ENCODE measurements at places on chromosomes 2 and 18. TPM values are rescaled to one million over a fixed set of nuclear protein-coding genes. Genes with fewer than 3 reads are reported as not detected.
A peak's percentile ranks its signal among the peaks of the same experiment; 100 is the strongest.

- DNase-seq: no peak
These were observed 15.2 kb upstream of the CXCR4 start for GRCh38 chr2:136133176-136133575.

DNA sequence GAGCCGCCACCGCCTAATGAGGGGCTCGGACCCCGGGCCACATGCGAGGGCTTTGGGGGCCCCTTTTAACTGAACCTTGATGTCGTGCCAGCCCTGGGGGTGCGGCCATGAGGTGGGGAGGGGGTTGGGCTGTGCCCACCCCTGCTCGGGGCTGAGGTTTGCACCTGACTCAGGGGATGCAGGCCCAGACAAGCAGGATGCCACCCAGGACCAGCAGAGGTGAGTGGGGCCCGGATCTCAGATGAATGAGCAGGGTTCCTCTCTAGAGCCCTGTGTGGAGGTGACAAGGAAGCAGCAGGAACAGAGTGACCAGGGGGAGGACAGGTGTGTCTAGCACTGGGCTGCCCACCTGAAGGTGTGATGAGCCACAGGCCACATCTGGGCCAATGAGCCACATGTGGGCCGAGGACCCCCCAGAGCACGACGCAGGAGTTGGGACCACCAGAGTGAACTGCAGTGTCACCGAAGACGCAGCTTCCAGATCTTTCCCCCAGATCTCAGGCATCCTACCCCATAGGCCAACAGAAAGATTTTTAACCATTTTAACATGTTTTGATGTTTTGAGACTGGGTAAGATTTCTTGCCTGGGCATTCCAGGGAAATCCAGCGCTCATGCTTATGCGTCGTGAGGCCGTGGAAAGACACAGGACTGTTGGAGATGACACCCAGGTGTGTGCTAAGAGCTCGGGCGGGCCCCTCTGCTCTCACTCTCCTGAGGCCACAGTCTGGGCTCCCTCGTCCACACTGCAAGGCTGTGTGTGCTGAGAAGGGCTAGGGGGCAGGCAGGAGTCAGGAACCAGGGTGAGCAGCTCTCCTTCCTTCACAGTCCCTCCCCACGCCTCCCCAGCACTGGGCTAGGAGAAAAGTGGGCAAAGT is 73.6 kb downstream of the DDX1 start:
- no peak for DNase-seq

The DPP10 gene
- not detected for total RNA-seq

GRCh38 chr2:3435445-3435844 is 56.0 kb downstream of the TRAPPC12 start:
- DNase-seq: no peak

GRCh38 chr2:29733213-29733612 is 188.2 kb downstream of the ALK start:
- no peak for DNase-seq

The CIB4 gene
- not detected for total RNA-seq

The DOK1 gene
- 34.4 TPM for total RNA-seq

GRCh38 chr18:8807488-8807805 is 102.1 kb downstream of the MTCL1 start:
- no peak for DNase-seq

- no peak for DNase-seq
These were observed 59.0 kb upstream of the IGFBP5 start for GRCh38 chr2:216754336-216754735.

DNA sequence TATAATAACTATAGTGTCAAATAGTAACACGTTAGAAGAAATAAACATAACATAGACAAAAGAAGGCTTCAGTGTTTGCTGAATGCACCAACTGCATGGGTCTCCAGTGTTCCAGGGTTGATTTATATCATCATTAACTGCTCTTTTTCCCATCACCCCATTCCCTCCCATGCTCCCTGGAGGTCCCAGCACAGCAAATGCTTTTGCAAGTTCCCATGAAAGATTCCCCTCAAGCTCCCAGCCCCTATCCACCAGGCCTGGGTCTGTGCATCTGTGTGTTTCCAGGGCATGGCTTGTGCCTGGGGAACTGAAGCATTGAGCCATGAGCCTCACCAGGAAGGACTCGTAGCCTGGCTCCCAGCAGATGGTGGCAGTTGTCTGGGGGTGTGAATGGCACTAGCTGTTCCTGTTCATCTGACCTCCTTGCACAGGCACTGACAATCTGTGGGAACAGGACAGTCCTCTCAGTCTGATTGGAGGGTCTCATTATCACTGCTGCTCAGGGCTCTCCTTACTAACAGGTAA is 164.6 kb upstream of the RMP24 start:
- no peak for DNase-seq

The MERTK gene
- 0.20 TPM for total RNA-seq

DNA sequence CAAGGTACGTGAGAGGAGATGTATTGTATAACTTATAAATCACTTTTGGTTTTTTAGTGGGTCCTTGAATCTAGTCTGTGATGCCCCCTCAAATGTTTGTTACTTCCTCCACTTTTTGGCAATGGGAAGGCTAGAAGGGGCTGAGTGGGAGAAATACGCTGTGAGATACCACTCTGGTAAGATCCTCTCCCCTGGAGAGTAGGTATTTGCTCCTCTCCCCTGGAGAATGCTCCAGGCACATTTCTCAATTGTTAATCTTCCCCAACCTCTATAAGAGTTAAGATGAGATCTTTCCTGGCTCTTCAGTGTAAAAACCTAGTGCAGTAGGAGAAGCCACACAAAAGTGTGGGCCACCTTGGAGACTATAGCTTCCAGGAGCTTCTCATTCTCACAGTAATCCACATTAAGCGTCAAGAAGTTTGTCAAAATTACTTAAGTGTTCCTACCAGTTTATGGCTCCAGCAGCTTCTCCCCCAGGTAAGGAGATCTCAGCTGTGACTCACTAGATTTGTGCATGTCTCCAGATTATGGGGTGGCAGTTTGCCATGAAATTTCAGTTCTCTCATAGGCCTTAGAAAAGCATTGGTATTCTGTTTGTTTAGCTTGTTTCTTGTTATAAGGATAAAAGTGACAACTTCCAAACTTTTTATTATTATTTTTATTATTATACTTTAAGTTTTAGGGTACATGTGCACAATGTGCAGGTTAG is 182.6 kb downstream of the FSIP2 start:
- no peak for DNase-seq

DNA sequence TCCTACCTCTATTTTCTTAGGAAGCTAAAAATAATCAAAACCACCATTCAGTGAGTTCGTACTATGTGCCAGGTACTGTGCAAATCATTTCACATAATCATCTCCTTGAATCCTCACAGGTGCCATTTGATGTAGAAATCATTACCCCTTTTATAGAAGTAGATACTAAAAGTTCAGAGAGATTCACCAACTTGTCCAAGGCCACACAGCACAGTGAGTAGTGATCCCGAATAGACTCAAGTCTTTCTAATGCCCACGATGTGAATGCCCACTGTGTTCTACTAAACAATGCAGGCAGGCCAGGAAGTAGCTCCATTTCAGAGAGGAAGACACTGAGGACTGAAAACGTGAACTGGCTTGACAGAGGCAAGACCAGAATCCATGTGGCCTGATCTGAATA is 68.8 kb downstream of the ANTXR1 start:
- DNase-seq: no peak

GRCh38 chr2:189618197-189618596 is 37.6 kb upstream of the SLC40A1 start:
- DNase-seq: no peak

The CTNNA2 gene
- not detected for total RNA-seq

The IKZF2 gene
- 5.1 TPM for total RNA-seq

The TCF23 gene
- total RNA-seq: not detected

GRCh38 chr2:67824186-67824585 is 238.6 kb downstream of the C1D start:
- DNase-seq: no peak

The SULT1C4 gene
- not detected for total RNA-seq

- no peak for DNase-seq
These were observed 420.1 kb upstream of the ZNF804A start for GRCh38 chr2:184178229-184178628.

The VAMP5 gene
- total RNA-seq: 61.5 TPM

DNA sequence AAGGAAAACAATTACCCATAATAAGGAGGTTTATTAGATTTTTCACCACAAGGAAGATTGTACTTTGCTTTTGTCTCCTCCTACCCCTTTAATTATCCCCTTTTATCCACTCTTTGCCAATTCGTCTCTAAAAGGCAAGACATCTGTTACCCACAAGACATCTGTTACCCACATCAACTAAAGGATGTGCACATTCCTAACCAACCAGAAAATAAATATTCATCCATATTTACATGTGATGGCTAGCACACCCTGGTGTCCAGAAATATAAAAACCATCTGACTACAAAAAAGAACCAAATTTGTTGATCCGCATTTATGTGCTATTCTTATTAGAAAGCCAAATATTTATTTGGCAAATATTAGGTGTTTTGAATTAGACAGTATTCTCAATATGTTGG is 35.7 kb downstream of the ACVR1C start:
- DNase-seq: no peak

DNA sequence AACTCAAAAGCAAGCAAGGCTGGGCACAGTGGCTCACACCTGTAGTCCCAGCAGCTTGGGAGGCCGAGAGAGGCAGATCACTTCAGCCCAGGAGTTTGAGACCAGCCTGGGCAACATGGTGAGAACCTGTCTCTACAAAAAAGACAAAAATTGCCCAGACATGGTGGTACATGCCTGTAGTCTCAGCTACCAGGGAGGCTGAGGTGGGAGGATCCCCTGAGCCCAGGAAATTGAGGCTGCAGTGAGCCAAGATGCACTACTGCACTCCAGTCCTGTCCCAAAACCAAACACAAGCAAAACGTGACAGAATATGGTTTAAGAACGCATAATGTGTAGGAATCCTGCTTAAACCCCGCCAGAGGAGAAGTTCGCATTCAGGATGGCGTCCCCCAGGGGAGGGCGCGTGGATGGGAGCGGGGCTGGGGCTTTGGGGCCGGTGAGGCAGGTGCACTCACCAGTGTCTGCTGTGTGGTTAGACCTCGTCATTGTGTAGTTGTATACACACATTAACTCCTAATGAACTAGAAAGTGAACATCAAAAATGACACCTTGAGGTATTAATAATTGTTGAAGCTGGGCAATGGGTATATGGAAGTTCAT is 5.4 kb downstream of the COLEC11 start:
- DNase-seq: no peak

DNA sequence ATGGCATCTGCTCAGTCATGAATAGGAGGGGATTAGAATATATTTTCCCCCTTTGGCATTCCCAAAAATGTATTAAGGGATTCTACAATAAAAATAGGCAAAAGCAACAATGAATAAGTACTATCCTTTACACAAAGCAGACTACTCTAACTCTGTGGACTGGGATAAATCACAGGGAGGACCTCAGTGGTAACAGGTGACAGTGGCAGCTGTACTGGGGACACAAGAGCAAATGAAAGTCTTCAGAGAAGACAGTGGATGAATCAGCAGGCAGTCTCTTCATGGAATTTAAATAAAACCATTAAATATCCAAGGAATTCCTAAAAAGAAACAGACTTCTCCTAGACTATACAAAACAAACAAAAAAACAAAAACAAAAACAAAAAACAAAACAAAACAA is 4.8 kb downstream of the CDH7 start:
- no peak for DNase-seq

GRCh38 chr2:203719456-203720410 is 13.3 kb downstream of the CD28 start:
- peak; percentile 75 for DNase-seq

- DNase-seq: no peak
These were observed 124.8 kb upstream of the RMDN2 start for GRCh38 chr2:37800176-37800858.

The LOXHD1 gene
- total RNA-seq: 0.25 TPM

GRCh38 chr2:79666430-79666829 is 153.6 kb downstream of the CTNNA2 start:
- no peak for DNase-seq

The CELF4 gene
- total RNA-seq: not detected

- DNase-seq: no peak
These were observed 1112.5 kb downstream of the TSN start for GRCh38 chr2:122867941-122868340.

- DNase-seq: no peak
These were observed 32.3 kb upstream of the XDH start for GRCh38 chr2:31446848-31447247.

- no peak for DNase-seq
These were observed 834 bp downstream of the PDCL3 start for GRCh38 chr2:100563407-100564247.

The DES gene
- not detected for total RNA-seq

GRCh38 chr18:48453330-48454066 is 44.3 kb upstream of the ZBTB7C start:
- no peak for DNase-seq

DNA sequence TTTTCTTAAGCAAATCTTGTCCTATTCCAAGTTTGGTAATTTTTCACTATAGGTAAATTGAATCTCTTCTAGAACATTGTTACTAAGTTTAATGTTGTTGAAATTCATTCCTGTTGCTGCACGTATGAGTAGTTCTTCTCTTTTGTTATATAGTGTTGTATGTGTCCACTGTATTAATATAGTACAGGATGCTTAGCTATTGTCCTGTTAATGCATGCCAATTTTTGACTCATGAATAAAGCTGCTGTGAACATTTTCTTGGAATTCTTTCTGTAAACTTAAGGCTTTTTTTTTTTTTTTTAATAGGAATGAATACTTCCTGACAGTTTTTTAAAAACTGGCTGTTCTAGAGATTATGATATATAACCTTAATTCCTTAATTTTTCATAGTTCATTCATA is 326.9 kb downstream of the SLC4A3 start:
- no peak for DNase-seq

DNA sequence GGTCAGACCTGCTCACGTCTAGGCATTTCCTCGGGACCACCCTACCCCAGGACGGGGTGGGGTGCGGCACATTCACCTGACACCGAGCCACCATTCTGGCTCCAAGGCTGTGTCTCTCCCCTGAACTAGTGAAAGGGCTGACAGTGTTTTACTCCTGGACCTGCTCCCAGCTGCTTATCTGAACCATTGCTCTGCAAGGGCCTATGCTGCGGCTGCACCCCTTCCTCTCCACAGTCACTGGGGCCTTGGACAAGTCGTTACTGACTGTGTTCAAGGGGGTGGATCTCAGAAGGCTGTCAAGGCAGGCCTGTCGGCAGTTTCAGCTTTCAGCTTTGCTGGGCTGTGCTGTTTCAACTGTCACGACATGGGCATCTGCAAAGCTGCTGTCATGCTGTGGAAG is 11.7 kb downstream of the CREG2 start:
- DNase-seq: no peak

DNA sequence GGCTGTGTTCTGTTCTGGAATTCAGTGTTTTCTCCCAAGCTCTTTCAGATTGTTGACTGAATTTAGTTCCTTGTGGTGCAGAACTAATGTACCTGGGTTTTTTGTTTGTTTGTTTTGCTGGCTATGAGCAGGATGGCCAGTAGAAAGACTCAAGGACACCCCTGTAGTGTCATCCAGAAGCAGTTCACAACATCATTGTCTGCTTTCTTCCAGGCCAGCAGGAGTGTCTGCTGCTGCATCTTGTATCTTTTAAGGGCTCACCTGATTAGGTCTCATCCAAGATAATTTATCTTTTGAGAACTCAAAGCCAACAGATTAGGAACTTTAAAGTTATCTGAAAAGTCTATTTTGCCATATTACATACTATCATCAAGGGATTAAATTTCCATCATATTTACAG is 318.5 kb upstream of the MC4R start:
- no peak for DNase-seq

Measured in activated CD4-positive, alpha-beta T cell treated with anti-CD3 and anti-CD28 coated beads, Interleukin-2, amount 10 ng/mL, durations not matched to agents 7 days and 5 days (primary cell).